Stimulated activated CD4-positive, alpha-beta T cell treated with anti-CD3 and anti-CD28 coated beads, Interleukin-1b, Interleukin-23, amount 100 ng/mL, for 24 hours (primary cell): ENCODE measurements at places on chromosomes 13 and 19.
A peak's percentile ranks its signal among the peaks of the same experiment; 100 is the strongest.

- DNase-seq: no peak
Observed at GRCh38 chr19:391726-392374, 17.1 kb downstream of the C2CD4C start.

DNA sequence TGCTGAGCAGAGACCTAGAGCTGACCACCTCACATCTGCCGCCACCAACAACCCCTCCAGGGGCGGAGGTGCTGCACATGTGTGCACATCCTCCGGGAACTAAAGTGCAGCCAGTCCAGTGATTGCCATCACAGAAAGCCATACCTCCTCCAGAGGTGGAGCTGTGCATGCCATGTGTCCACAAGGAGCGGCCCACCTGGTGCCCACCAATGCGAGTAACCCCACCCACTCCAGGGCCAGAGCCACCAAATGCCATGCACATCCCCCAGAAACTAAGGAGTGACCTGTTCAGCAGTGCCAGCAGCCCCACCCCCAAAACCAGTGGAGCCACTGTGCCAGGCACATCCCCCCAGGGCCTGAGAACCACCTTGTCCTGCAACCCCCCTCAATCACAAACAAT lies 557.9 kb downstream of the UQCRFS1 start:
- DNase-seq: no peak

DNA sequence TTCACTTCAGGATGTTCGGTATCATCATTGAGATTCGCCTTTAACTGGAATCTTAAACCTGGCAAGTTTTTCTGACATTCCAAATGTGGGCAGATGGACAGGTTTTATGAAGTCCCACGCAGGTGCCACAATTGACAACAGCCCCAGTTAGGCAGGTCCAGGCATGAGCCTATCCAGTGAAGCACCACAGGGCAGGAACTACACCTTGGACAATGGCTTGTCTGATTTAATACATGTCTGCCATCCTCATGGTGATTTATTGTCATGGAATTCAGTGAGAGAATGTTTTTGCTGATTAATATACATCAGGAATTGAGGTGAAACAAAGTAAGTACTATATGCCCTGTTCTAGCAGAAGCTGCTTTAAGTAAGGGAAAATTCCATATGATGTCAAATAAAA lies 10.2 kb upstream of the TPP2 start:
- DNase-seq: no peak

DNA sequence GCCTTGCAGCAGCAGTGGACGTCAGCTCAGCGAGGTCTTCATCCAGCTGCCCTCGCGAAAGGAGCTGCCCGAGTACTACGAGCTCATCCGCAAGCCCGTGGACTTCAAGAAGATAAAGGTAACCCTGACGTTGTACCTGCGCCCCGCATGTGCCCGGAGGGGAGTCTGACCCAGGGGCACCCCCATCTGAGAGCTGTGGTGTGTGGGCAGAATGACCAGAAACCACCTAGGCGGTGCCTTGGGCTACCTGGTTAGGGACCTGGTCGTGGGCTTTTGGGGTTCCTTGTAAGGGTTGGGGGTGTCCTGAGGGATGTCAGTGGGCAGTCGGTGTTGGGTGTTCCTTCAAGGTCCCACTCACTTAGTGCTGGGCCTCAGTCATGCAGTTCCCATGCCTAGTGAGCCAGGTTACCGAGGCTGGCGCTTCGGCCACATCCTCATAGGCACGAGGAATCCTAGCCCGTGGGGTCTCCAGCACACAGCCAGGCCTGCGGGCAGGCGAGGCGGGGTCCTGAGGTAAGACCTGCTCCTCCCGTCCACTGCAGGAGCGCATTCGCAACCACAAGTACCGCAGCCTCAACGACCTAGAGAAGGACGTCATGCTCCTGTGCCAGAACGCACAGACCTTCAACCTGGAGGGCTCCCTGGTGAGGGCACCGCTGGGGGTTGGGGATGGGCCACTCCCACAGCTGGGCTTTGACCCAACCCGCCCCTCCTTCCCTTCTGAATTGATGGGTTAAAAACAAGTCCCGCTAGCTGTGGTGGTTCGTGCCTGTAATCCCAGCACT lies 30.8 kb upstream of the LDLR start:
- no peak for DNase-seq

DNA sequence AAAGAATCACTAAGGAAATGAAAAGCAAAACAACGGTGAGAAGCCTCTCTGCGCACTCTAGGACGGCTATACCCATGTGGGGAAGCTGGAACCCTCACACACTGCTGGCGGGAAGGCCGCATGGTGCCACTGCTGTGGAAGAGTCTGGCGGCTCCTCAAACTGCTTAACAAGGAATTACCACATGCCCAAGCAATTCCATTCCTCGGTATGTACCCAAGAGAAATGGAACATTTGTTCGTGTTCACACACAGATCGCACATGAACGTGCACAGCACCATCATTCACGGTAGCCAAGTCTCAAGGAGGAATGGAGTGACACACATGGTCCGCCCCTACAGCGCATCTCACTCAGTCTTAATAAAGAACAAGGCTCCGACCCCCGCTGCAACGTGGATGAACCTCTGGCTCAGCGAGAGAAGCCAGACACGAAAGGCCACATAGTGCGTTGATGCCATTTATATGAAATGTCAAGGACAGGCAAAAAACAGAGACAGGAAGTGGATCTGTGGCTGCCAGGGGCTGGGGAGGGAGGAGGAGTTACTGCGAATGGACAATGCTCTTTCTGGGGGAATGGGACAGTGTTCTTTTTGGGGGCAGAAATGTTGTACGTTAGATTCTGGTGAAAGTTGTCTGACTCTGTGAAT lies 7.6 kb downstream of the CAPS start:
- DNase-seq: no peak

DNA sequence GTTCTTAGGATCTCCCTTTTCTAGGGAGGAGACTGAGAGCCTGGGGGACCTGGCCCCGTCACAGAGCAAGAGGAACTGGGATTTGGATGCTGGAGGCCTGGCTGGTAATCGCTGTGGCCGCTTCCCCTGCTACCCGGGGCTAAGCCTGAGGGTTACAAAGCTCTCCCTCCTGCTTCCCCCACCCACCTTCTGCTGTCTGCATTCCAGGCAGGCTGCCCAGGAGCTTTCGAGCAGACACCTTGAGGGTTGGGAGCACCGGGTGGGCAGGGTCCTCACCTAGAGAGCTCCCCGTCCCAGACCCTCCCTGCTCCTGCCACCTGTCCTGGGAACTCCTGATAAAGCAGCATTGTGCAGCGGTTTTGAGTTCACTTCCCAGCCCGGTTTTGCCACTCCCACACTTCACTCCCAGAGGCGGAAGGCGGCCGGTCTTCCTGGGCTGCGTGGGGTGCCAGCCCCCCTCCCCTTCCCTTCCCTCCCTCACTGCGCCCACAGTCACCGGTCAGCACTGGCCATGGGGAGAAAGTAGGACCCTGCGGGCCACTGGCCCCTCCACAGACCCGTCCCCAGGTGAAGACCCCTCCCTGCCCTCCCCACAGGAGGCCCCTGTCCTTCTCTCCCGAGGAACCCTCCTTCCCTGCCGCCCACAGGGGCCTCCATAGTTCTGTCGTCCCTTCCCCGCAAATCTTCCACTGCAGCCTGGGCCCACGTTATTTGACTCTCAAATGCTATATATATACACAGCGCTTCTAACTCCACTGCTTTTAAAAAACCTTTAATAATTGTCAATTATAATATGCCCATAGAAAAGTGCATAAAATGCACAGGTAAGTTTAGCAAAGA lies 8.1 kb downstream of the PAK4 start:
- DNase-seq: no peak

- DNase-seq: no peak
Observed at GRCh38 chr13:31261241-31261640, 61.5 kb downstream of the B3GLCT start.

- DNase-seq: no peak
Observed at GRCh38 chr13:95253033-95253432, 48.2 kb downstream of the ABCC4 start.

- DNase-seq: no peak
Observed at GRCh38 chr13:114043421-114044053, 69.7 kb upstream of the C13orf46 start.

DNA sequence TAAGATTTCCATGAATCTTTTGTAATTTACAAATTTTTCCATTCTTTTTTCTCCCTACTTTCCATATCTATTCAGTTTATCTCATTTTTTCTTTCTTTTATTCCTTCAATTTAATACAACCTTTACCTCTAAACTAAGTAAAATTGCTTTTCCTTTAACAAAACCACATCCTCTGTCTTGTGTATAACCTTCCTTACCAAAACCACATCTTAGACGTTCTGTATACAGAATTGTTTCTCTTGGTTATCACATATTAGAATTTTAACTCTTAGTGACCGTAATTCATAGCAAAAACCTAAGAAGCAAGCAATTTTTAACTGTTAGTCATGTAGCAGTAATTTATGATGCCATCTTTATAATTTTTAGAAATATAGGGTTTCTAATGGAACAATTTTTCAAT lies 15.0 kb downstream of the PPP5C start:
- no peak for DNase-seq

GRCh38 chr19:12606796-12607195 lies 3.8 kb downstream of the ZNF490 start:
- DNase-seq: no peak

DNA sequence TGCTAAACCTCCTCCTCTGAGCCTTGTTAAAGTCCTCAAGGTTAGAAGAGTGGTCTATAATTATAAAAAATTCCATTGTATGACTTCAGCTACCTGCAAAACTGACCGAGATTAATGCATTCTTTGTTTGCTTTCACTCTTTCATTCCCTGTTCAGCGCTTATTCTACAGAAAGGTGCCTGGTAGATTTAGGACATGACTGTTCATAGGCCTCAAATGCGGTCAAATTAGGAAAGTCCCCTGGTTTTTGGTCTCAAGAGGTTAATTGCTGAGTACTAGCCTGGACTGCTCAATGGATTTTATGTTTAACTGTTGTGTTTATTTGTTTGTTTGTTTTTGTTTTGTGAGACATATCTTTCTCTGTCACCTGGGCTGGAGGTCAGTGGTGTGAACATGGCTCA lies 35.4 kb downstream of the KL start:
- DNase-seq: no peak

GRCh38 chr19:37966662-37967231 lies 59.7 kb downstream of the SIPA1L3 start:
- no peak for DNase-seq

- DNase-seq: no peak
Observed at GRCh38 chr19:41909706-41910105, 18.5 kb downstream of the ERFL start.

DNA sequence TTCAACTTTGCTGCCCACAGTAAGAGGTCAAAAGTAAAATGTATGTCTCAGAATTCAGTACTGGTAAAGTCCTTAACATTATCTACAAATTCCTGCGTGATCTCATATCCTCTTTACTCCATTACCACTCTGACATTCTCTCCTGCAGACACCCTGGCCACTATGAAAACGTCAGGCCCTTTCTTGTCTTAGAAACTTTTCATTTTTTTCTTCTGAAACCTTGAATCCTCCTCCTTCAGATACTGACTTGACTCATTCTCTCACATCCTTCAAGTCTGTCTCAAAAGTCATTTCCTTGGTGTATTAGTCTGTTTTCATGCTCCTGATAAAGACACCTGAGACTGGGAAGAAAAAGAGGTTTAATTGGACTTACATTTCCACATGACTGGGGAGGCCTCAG lies 262.3 kb downstream of the POU4F1 start:
- DNase-seq: no peak

DNA sequence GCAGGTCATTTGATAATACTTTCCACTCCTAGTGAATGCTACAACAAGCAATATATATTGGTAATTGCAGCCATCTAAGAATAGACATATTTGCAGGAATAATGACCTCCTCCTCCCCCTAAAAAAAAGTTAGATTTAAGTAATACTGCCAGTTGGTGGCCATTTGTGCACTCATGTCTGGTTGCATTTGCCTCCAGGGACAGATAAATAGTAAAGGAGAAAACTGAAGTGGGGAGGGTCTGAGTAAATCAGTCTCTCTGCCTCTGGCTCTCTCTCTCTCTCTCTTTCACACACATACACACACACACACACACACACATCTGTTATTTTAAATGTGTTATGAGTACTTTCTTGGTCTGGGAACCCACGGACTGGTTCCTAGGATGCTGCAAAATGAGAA lies 125.5 kb upstream of the UQCRFS1 start:
- no peak for DNase-seq

DNA sequence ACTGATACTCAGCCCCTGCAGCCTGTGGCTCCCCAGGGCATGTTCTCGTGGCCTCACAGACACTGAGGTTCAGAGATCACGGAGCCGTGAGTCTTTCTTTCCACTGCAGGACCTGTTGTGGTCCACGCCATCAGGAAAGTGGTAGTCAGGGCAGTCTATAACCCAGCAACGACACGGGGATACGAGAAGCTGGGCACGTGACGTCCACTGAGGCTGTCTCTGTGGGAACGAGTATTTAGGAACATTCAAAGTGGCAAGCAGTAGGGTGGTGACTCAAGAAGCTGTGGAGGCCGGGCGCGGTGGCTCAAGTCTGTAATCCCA lies 29.6 kb upstream of the CCNE1 start:
- no peak for DNase-seq

DNA sequence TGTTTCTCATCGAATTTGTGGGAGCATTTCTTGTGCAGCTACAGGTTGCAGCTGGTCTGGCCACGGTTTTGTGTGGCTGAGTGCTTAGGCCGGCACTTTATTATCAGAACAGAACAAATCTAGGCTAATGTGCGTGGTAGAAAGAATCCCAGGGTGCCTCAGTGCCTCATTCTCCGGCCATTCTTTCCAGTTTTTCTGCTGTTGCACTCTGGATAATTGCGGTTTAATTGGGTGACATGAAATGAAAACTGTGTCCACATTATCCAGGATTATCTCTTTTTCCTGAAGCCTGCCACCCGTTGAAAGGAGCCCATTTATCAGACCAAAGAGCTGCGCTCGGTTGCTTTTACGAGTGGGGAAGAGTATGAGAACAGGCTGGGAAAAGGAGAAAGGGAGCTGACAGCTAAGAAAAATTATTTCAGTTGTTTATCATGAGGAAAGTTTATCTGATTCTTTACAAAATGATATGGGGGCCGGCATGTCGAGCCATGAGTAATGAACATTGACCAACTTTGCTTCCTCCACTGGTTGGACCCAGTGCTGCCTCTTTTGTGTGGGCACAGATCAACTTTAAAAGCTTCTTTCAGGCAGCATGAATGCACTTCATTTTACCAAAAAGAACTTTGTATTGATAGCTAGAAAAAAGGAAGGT lies 117.0 kb upstream of the SOX21 start:
- no peak for DNase-seq

GRCh38 chr13:112182846-112183531 lies 116.0 kb downstream of the SOX1 start:
- no peak for DNase-seq

- peak; percentile 72 for DNase-seq
Observed at GRCh38 chr19:37902668-37903067, 3.7 kb downstream of the WDR87 start.

GRCh38 chr13:32092496-32092895 lies 60.9 kb downstream of the FRY start:
- DNase-seq: no peak

- no peak for DNase-seq
Observed at GRCh38 chr13:100798739-100799361, 124.3 kb upstream of the TMTC4 start.

GRCh38 chr19:56144376-56144775 lies 3.3 kb downstream of the ZNF444 start:
- no peak for DNase-seq

GRCh38 chr13:78709028-78709427 lies 50.1 kb upstream of the OBI1 start:
- DNase-seq: no peak
